ENCODE measurements at places on chromosomes 5 and 9.

- DNase-seq = no peak
These were observed 36.9 kb downstream of the PARP8 start for GRCh38 chr5:50703367-50703666.

DNA sequence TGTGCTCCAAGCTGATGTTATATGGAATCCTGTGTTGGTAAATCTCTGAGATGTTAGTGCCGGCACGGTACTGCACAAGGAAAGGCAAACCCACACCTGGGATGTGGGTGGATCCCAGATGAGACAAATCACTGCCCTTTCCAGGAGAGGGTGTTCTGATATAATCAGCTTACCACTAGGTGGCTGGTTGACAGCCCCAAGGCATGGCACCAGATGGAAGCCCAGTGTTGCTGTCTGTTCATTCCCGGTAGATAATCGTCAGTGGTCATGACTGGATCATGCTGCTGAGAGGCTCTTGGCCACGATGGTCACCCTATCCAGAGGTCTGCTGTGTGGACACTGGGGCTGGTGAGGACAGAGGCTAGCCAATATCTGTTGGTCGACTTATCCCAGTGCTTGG, 184.0 kb downstream of the CACNA1B start:
- no peak for DNase-seq

GRCh38 chr5:55492449-55492848, 42.3 kb downstream of the PLPP1 start:
- no peak for DNase-seq

DNA sequence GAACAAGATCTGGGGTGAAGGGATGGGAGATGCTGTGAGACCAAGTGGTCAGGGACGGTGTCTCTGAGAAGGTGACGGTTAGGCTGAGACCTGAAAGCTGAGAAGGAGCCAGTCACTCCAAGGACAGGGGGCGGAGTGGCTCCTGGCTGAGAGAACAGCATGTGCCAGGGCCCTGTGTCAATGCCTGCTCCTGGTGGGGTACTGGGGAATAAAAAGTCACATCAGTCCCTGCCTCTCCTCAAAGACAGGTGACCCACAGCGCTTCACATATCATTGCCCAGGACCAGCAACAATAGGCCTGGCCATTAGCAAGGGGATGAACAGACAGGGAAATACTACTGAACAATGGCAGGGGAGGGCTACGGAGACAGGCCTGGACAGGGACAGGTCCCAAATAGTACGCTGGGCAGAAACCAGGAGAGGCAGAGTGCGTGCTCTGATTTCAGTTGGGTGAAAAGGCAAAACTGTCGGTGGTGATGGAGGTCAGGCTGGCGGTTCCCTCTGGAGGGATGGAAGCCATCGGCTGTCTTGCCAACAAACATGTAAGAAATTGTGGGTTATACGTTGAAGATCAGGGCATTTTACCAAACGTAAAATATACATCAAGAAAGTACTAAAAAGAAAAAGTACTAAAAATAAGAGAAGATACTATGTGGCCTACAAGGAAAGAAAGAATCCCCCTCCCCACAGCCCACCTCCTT, 64.3 kb downstream of the C9orf50 start:
- no peak for DNase-seq

DNA sequence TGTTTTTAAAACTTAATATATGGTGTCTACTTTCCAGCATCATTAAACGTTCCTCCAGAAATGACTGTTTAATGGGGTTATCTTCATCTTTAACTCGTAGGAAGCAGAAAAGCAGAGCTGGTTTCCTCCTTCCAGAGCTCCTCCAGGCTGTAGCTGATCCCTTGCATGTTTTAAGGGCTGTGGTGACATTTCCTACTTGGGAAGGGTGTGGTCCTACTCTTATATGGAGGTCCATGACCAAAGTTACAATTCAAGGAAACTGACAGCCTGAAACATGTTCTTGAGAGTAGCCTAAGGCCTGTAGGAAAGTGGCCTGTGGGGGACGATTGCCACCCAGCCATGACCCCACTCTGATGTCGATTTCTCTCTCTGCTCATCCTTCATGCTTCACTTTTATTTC, 297.1 kb downstream of the GADD45G start:
- no peak for DNase-seq

DNA sequence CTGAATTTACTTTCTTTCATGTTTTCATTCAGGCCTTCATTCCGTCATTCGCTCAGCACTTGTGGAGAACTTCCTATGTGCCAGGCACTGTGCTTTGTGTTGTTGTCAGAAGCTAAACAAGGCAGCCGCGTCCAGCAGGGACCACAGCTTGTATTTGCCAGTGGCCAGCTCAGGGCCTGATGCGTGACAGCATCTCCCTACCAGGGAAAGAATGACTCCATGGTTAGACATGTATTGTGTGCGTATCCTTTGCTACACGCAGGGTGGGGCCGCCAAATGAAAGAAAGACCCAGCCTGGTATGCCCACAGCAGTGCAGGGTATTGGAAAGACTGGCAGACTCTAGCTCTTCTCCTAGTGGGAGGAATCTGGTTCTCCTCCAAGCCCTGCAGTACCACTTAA, 4.7 kb upstream of the COL27A1 start:
- DNase-seq = no peak

GRCh38 chr5:127010362-127010761, 20.0 kb downstream of the MARCHF3 start:
- DNase-seq = no peak

DNA sequence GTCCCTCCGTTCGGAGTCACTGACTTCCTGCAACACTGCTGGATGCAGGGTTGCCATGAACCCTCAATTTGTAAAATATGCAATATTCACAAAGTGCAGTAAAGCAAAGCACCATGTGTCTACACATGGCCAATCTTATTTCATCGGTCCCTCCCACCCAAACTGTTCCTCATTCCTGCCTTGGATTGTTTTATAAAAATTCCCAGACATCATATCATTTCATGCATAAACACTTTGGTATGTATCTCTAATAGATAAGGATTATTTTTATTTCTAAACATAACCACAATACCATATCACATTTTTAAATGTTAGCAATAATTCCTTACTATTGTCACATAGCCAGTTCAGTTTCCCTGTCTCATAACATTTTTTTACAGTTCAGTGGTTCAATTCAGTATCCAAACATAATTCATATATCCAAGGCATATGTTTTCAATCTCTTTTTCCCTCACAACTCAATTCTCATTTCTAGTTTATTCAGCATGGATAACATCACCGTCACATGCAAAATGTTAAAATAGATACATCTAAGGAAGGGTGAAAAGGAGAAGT, 82.0 kb upstream of the PCAT7 start:
- no peak for DNase-seq

DNA sequence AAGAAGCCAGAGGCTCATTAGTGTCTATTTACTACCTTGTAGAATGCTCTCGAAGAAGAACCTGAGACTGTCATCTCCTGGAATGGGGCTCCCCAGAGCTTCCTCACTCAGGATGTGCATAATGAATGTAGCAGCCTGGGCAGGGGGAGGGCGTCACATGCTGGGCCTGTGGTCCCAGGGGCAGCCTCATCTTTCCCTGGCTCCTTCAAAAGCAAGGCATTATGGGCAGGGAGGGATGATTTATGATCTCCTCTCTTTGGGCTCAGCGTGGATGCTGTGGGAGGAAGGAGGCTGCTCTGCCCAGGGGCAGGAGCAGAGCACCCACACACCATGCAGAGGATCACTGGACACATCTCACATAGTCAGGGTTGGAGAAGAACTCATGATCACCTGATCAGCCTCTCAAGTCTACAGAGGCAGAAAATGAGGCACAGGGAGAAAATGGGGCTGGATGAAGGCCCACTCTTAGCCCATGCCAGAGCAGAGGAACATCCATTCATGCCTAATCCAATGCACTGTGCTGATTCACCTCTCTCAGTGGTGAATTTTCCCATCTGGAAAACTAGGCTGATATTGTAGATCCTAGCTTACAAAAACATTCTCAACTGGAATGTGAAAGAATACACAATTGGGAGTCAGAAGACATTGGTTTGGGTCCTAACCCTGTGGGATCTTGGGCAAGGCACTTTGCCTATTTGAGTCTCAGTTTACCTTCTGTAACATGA, 173.7 kb downstream of the CARTPT start:
- no peak for DNase-seq

- DNase-seq = no peak
These were observed 105.3 kb upstream of the RORB start for GRCh38 chr9:74391816-74392215.

DNA sequence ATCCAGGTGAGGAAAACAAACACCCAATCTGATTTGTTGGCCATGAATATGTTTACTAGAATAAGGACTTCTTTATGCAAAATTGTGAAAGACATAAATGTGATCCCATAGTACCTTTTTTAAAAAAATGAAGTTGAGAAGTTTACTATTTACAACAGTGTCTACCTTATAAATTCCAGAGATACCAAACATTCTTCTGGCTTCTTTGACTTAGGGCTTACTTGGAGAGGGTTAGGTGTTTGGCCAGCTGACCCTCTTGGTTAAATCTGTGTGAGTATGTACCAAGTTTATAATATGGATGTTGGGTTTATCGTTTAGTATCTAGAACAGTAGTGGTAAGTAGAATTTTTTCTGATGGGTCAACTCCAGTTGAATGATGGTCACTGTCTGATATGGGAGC, 212.3 kb downstream of the DOCK8 start:
- no peak for DNase-seq

DNA sequence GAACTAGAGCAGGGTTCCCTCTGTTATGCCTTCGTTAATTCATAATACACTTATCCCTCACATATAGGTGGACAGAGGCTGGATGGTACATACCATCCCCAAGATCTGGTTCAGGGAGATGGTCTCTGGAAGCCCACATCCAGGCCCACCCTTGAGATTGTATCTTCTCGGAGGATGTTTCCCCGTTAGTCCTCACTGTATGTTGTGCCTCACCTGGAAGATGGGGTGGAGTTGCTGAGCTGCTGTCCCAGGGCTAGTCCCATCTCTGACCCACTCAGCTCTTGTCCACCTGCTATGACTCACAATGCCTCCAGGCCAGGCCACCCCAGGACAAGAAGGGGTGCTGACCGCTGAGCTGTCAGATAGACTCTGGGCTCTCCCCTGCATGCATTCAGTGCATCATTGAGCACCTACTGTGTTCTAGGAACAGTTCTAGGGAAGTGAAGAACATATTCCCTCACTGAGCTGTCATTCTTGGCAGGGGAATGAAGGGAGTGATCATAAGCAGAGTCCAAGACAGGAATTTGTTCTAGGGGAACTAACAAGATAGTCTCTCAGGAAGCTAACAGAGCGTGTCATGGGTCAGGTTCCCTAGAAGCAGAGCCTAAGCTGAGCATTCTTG, at the start of gene CBY3:
Gene CBY3 (minus strand): TSS at position 255 of the 622 bp plus-strand sequence. CDS start 116 bp downstream, at position 139.
- DNase-seq = no peak

GRCh38 chr5:157252711-157253465, 13.0 kb upstream of the CYFIP2 start:
- DNase-seq = no peak

GRCh38 chr9:94929369-94929756, 202.9 kb downstream of the AOPEP start:
- no peak for DNase-seq

- DNase-seq = no peak
These were observed 201.7 kb upstream of the OTULINL start for GRCh38 chr5:14379739-14380497.

DNA sequence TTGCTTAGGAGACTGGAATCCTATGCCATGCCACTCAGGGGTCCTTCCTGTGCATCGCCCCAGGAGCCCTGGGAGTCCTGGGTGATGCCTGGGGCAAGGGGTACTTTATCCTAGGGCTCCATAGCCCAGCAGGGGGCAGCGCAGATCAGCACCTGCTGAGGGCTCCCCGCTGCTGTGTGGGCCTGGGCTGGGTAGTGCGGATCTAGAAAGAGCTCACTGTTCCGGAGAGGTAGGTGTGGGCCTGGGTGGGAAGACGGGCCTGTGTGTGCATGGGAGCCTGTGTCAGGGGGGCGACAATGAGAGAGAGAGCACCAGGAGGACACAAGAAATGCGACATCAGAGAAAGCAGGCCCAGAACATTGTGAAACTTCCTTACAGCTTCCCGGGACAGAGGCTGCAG, 11.4 kb upstream of the DAB2IP start:
- peak; percentile 26 for DNase-seq

GRCh38 chr5:126948011-126948355, 82.4 kb downstream of the MARCHF3 start:
- DNase-seq = no peak

GRCh38 chr5:165460911-165461310, 1955.5 kb downstream of the MAT2B start:
- DNase-seq = no peak

GRCh38 chr5:109690975-109691574, 1.3 kb downstream of the MAN2A1 start:
- peak; percentile 19 for DNase-seq

- no peak for DNase-seq
These were observed 179.8 kb downstream of the FANCC start for GRCh38 chr9:95137587-95138145.

DNA sequence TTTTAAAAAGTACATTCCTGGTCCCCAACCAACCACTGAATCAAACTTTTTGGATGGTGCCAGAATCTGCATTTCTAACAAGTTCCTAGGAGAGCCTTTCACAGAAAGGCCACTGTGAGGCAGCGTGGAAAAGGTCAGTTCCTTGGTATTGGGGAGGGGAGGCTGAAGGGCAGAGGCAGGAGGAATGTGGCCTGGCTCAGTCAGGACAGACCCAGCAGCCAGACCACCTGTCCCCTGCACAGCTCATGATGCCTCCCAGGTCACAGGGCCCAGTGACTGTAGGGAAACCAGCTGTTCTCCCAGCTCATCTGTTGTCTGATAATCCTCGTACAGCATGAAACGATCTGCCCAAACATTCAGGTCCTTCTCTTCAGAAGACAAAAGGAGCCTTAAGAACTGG, 132.9 kb downstream of the LHFPL2 start:
- DNase-seq = no peak

- DNase-seq = no peak
These were observed 140.2 kb upstream of the SGCD start for GRCh38 chr5:156186760-156187159.

DNA sequence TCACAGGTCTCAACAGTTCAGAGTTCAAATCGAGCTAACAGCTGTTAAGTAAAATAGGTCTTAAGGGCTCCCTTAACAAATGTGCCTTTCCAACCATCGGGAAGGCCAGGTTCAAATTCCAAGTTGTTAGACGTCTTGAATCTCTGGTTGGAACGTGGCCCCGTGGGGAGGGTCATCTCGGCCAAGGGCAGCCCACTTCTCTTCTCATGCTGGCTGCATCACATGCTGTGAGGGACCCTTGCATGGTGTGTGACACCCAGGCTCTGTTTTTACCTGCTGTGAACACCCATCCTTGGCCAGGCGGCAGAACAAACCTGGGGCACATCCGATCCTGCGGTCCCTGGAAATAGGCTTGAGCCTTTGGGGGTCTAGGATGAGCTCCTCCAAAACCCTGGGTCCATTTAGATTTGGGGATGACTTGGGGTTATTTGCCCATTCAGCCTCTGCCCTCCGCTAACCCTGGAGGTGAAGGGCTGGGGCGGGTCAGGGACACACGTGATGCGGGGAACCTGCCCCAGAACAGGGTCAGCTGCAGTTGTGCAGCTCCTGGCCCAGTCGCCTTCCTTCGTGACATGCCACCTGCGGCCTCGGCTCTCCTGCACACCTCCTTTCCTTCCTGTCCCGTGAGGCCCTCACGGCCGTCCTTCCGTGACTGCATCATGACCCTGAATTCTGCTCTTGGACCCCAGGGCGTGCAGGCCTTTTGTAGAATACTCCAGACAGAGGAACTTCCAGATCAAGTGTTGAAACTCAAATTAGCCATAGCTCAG, 45.9 kb downstream of the BOD1 start:
- no peak for DNase-seq

Data from SW 1271 (cell line).